ENCODE measurements at places on chromosomes 3 and 15.

DNA sequence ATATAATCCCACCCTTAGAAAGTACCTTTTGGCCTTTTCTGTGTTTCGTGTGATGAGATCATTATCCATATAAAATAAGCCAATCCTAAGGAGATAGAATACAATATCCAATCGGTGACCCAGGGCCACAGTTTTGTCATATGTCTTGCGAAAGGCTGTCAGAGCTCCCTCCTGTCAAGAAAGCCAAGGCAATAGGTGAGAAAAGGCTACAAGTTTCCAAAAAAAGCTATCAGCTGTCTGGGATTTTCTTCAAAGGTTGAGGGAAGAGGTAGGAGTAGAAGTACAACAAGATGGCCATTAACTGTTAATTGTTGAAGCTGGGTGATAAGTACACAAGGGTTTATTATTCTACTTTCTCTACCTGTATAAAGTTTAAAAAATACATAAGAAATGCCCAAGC is 4.0 kb downstream of the PSMD6 start:
- no peak for DNase-seq

GRCh38 chr3:107796791-107797190 is 274.0 kb downstream of the BBX start:
- DNase-seq = no peak

- no peak for DNase-seq
These were observed 500 bp upstream of the RAB6B start for GRCh38 chr3:133896002-133896761.

- DNase-seq = no peak
These were observed 50.3 kb downstream of the SYNPR start for GRCh38 chr3:63328365-63328764.

- DNase-seq = no peak
These were observed 124.6 kb upstream of the ARHGEF3 start for GRCh38 chr3:56926243-56926946.

GRCh38 chr3:50150863-50151686 is 4.0 kb upstream of the SEMA3F start:
- DNase-seq = no peak

DNA sequence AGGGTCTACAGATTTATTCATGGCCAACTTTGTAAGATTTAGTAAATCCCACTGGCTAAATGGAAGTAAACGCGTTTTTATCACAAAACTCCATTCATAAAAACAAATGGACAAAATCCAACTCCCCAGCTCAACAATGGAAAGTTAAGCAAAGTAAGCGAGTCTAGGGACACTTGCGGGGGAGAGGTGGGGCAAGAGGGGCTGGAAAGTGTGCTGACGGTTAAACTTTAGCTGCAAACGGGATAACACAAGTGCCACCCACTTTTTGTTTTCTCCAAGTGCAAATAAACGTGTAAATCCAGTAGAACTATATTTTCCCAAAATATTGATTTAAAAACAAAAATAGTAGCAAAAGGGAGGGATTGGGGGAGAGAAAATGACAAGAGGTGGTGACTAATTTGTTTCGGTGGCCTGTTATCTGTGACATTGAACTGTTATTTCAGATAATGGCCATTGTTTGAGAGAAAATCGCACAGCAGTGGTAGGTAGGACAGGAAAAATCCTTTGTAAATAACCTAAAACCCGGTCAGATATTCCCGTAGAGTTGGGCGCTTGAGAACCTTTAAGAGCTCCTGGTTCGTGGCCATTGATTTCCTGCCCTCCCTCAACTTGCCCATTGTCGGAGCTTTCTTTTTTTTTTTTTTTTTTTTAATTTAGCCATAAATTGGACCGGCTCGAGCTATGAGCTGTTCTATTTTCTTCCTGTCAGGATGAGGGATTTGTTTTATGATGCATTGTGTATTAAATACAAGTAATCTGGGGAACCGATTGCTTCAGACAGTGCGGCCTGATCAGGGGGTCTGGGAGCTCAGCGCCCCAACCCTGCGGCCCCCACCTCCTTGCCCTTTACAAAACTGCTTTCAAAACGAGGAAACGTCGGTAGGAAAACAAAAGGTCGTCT is 514.8 kb downstream of the MECOM start:
- DNase-seq = no peak
